ENCODE measurements at places on chromosomes 4 and X. TPM values are rescaled to one million over a fixed set of nuclear protein-coding genes. Genes with fewer than 3 reads are reported as not detected.

The TEC gene
- 6.9 TPM for total RNA-seq

The SLC16A2 gene
- total RNA-seq = 24.7 TPM

DNA sequence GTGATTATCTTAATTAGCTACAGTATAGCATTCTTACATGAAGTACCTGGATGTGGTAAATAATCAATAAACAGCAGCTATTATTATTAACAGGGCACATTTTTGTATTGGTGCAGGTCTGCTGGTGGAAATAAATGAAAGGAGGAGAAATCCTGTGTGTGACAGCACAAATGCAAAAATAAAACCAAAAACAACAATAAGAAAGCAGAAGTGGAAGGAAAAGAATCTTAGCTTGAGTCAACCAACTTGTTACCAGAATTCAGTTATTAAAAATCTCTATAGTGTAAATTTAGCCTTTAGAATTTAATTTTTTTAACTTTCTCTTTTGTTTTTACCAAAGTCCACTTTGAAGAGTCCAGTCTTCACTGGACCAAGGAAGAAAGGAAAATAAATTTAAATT is 63.1 kb upstream of the LSM6 start:
- H3K4me1 ChIP-seq = no peaks in the 10 kb centered on the region
- no peaks in the 10 kb centered on the region for H3K36me3 ChIP-seq
- DNase-seq = no peak
- H3K4me3 ChIP-seq = no peak overlapping the region

The CSAG3 gene
- total RNA-seq = not detected

DNA sequence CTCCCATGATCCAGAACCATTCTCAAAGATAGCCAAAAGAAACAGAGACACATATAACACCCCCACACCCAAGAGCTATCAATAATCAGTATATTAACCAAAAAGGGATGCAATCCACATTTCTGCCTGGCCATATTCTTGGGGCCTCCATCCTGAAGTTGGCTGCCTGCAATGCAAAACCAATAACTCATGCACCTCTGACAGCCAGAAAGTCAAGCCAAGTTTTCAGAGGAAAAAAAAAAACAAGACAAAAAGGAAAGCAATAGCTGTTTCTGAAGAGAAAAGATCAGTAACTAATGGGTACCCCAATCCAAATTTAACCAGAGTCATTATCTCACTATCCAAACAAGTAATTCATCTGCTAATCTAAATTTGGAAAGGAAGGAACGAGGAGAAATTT is 7.3 kb upstream of the PRDM5 start:
- H3K27me3 ChIP-seq = no peaks in the 10 kb centered on the region
- no peak for DNase-seq
- H3K36me3 ChIP-seq = no peaks in the 10 kb centered on the region

The SOWAHD gene
- total RNA-seq = not detected

DNA sequence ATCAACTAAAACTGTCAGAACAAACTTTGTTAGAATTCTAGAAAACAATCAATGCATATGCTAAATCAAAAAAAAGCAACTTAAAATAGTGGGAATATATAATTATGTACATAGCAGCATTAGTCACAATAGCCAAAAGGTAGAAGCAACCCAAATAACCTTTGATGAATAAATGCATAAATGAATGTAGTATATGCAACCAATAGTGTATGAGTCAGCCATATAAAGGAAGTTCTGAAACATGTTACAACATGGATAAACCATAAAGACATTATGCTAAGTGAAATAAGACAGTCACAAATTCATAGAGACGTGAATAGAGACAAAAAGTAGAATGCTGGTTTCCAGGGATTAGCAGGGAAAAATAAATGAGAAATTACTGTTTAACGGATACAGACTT is 762.8 kb upstream of the INTU start:
- no peak overlapping the region for H3K4me3 ChIP-seq
- DNase-seq = no peak
- no peak overlapping the region for H3K27ac ChIP-seq
- H3K36me3 ChIP-seq = no peaks in the 10 kb centered on the region
- no peaks in the 10 kb centered on the region for H3K4me1 ChIP-seq

The TEX13C gene
- total RNA-seq = not detected

GRCh38 chrX:127085939-127086338 is 266.4 kb downstream of the PRR32 start:
- DNase-seq = no peak
- no peaks in the 10 kb centered on the region for H3K4me1 ChIP-seq
- no peaks in the 10 kb centered on the region for H3K36me3 ChIP-seq
- no peaks in the 10 kb centered on the region for H3K27me3 ChIP-seq

DNA sequence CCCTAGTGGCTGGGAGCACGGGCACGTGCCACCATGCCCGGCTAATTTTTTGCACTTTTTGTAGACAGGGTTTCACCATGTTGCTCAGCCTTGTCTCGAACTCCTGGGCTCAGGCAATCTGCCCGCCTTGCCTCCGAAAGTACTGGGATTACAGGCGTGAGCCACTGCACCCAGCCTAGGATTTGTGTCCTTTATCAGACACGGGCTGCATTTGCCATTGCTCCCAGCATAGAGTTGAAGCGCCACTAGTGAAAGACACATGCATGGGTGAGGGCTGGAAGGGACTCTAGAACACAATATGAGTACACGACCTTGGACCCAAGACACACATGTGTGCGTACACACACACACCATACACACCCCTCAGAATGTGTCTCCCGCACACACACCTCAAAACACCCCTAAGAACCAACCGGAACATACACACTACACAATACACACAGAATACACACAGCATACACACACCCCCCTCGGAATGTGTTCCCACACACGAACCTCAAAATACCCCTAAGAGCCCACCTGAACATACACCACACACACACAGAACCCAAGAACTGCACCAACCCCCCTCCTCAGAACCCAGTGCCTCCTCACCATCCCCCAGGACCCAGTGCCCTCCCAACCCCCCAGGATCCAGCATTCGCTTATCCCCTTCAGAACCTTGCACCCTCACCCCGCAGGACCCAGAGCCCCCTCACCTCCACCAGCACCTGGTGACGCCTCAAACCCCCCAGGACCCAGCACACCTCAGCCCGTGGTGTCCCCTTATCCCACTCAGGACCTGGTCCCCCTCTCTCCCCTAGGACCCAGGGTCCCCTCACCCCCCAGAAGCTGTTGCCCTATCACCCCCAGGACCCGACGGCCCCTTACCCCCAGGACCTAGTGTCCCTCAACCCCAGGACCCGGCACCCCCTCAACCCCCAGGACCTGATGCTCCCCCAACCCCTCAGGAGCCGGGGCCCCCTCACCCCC is 1.0 kb downstream of the TNIP2 start:
- no peak for DNase-seq
- H3K27me3 ChIP-seq = no peaks in the 10 kb centered on the region
- H3K27ac ChIP-seq = peak overlapping the region; percentile 77
- H3K36me3 ChIP-seq = no peaks in the 10 kb centered on the region

The S100G gene
- total RNA-seq = not detected

DNA sequence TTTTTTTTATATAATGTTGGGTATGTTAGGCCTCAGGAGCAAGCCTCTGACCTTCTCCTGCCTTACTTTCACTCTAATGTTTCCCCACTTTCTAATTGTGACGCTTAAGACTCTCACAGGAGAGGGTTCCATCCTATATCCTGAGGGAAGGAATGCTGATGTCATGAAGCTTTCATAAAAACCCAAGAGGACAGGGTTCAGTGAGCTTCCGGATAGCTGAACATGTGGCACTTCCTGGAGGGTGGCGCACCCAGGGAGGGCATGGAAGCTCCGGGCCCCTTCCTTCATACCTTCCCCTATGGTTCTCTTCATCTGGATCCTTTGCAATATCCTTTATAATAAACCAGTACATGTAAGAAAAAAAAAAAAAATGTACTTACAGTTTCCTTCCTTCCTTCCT is 48.0 kb upstream of the TMPRSS11E start:
- H3K27me3 ChIP-seq = no peaks in the 10 kb centered on the region
- no peak overlapping the region for H3K4me3 ChIP-seq
- H3K27ac ChIP-seq = no peak overlapping the region
- H3K4me1 ChIP-seq = no peaks in the 10 kb centered on the region
- DNase-seq = no peak

GRCh38 chr4:52566136-52567031 is 92.7 kb downstream of the USP46 start:
- H3K27ac ChIP-seq = no peak overlapping the region
- H3K27me3 ChIP-seq = no peaks in the 10 kb centered on the region
- no peaks in the 10 kb centered on the region for H3K4me1 ChIP-seq

DNA sequence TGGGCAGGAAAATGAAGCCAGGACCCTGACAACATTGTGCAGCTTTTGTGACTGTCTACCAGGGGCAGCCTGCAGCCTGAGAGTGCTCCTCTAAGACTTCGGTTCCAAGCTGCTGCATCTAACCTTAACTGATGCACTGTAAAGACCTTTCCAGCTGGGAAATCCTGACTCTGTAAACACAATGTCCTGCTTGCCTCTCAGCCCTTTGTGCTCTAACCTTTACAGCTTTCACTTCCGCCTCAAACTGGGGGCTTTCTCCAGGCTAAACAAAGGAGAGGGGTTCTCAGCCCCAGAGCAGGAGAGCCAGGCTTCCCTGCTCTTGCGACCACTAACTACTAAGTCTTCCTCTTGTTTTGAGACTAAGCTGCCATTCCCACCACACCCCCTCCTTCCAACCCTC is 19.3 kb upstream of the RASL11B start:
- no peak overlapping the region for H3K27ac ChIP-seq
- no peak for DNase-seq
- H3K27me3 ChIP-seq = no peaks in the 10 kb centered on the region
- no peak overlapping the region for H3K4me3 ChIP-seq
- no peaks in the 10 kb centered on the region for H3K4me1 ChIP-seq

GRCh38 chr4:109183931-109184490 is 118.4 kb downstream of the COL25A1 start:
- no peak overlapping the region for H3K4me3 ChIP-seq
- peak overlapping the region; percentile 24 for H3K27ac ChIP-seq
- peak; percentile 78 for DNase-seq
- H3K4me1 ChIP-seq = peaks cover 30% of the 10 kb centered on the region
- no peaks in the 10 kb centered on the region for H3K36me3 ChIP-seq
- no peaks in the 10 kb centered on the region for H3K27me3 ChIP-seq

DNA sequence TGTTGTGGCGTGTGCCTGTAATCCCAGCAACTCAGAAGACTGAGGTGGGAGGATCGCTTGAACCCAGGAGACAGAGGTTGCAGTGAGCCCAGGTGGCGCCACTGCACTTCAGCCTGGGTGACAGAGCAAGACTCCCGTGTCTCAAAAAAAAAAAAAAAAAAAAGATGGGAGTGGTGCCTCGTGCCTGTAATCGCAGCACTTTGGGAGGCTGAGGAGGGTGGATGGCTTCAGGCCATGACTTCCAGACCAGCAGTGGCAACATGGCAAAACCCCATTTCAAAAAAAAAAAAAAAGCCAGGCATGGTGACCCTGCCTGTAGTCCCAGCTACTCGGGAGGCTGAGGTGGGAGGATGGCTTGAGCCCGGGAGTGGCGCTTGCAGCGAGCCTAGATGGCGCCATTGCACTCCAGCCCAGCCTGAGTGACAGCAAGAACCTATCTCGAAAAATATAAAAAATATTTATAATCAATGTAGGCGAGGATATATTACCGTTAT is 27.0 kb downstream of the EIF2S3 start:
- no peak overlapping the region for H3K27ac ChIP-seq
- H3K36me3 ChIP-seq = peaks cover 10% of the 10 kb centered on the region
- H3K4me3 ChIP-seq = peak overlapping the region; percentile 34
- H3K4me1 ChIP-seq = no peaks in the 10 kb centered on the region

DNA sequence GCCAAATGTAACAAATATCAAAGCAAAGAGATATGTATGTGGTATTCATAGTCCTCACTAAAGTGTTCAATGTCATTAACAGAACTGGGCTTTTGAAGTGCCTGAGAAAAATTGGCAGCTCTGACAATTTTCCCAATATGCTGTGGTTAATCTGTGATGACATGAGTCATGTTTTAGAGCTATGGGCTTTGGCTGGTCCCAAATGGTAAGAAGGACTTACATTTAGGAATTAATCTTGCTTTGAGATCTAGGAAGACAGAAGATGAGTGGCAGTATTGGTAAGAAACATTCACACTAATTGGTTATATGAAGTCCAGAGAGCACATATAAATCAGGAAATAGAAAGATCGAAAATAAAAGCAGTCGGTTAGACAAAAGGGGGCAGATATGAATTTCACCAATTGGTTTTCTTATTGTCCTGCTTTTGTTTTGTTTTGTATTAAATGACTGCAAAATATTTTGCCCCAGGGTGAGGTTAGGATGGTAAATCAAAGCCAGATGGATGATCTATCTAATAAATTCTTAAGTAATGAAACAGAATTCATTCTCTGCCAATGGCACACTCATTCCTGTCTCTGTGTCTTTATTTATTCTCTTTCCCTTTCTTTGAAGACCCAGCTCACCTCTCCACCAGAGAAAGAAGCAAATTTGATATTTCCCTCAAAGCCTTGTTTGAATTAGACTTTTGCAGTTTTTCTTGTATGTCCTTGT is 993.1 kb downstream of the RPA4 start:
- H3K27ac ChIP-seq = no peak overlapping the region
- DNase-seq = no peak
- H3K36me3 ChIP-seq = no peaks in the 10 kb centered on the region
- no peaks in the 10 kb centered on the region for H3K27me3 ChIP-seq
- no peak overlapping the region for H3K4me3 ChIP-seq

The DDX53 gene
- total RNA-seq = not detected

DNA sequence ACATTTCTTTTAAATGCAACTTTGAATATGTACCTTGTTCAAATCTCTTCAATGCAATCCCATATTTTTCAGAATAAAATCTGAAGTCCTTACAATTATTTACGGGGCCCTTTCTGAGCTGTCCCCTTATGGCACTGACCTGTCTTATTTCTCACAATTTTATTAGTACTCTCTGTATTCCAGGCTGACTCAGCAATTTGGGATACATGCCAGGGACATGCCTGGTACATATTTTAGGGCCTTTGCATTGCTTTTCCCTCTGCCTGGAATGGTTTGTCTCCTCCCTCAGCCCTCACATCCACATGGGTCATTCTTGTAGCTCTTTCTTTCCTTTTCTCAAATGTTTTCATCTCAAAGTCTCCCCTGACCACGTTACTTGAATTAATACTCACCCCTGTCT is 172.2 kb upstream of the TECRL start:
- H3K4me3 ChIP-seq = no peak overlapping the region
- no peaks in the 10 kb centered on the region for H3K4me1 ChIP-seq
- H3K36me3 ChIP-seq = no peaks in the 10 kb centered on the region
- H3K27ac ChIP-seq = no peak overlapping the region

- no peaks in the 10 kb centered on the region for H3K36me3 ChIP-seq
- H3K27ac ChIP-seq = no peak overlapping the region
- no peak overlapping the region for H3K4me3 ChIP-seq
- no peaks in the 10 kb centered on the region for H3K27me3 ChIP-seq
- no peak for DNase-seq
These were observed 141.9 kb downstream of the THOC2 start for GRCh38 chrX:123590842-123591486.

DNA sequence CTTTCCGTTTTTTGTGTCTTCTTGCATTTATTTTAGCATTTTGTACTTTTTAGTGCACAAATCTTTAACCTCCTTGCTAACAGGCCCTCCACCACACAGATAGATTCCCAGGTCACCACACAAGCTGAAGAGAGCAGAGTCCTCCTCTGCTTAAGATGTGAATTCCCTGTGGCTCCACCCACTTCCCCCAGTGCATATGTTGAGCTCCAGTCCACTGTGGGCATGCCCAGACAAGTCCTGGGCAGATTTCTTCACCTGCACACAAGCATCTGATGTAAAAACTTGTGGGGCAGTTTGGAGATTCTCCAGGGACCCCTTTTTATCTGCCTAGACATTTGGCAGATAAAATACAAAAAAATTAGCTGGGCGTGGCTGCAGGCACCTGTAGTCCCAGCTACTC is 19.8 kb upstream of the PASD1 start:
- H3K27ac ChIP-seq = no peak overlapping the region
- H3K27me3 ChIP-seq = no peaks in the 10 kb centered on the region
- H3K4me3 ChIP-seq = no peak overlapping the region
- H3K4me1 ChIP-seq = no peaks in the 10 kb centered on the region
- no peaks in the 10 kb centered on the region for H3K36me3 ChIP-seq
